ENCODE measurements at places on chromosomes 12 and 14. TPM values are rescaled to one million over a fixed set of nuclear protein-coding genes. Genes with fewer than 3 reads are reported as not detected.

SALL2 gene
- 1.2 TPM for total RNA-seq

PGF gene
- 378 TPM for total RNA-seq

LYZ gene
- total RNA-seq, result not detected

SLC2A13 gene
- total RNA-seq, result 5.3 TPM

FAIM2 gene
- under 0.01 TPM for total RNA-seq

LRP1-AS gene
- total RNA-seq, result not detected

OAS1 gene
- total RNA-seq, result 15.3 TPM

SPTB gene
- not detected for total RNA-seq

CEBPE gene
- not detected for total RNA-seq

INHBE gene
- 0.15 TPM for total RNA-seq

LMNTD1 gene
- not detected for total RNA-seq

CAPZA3 gene
- not detected for total RNA-seq

GPR84 gene
- total RNA-seq, result not detected

CCDC175 gene
- not detected for total RNA-seq

BEST3 gene
- total RNA-seq, result not detected
